ENCODE measurements at places on chromosomes 12 and 14.

DNA sequence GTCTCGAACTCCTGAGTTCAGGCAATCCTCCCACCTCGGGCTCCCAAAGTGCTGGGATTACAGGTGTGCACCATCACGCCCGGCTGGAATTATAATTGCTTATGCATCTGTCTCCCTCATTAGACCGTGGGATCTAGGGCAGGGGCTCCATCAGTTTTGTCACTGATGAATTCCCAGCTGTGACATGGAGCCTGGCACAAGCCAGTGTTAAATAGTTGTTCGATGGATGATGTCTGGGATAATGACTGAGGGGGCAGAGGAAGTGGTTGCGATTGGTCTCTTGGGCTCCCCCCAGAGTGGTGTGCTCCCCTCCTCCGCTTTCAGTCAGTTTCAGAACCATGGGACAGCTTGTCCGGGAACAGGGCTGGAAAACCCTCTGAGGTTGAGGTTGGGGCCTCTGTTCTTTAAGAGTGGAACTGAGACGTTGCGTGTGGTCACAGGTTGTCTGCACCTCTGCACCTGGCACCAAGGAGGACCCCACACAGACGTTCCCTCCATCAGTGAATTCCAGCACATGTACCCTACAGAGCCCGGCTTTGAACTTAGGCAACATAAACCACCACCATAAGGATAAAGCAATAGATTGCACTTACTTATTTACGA lies 30.8 kb upstream of the BATF start:
- DNase-seq: no peak

- DNase-seq: no peak
Measured at GRCh38 chr12:42124764-42125387, 19.8 kb downstream of the GXYLT1 start.

DNA sequence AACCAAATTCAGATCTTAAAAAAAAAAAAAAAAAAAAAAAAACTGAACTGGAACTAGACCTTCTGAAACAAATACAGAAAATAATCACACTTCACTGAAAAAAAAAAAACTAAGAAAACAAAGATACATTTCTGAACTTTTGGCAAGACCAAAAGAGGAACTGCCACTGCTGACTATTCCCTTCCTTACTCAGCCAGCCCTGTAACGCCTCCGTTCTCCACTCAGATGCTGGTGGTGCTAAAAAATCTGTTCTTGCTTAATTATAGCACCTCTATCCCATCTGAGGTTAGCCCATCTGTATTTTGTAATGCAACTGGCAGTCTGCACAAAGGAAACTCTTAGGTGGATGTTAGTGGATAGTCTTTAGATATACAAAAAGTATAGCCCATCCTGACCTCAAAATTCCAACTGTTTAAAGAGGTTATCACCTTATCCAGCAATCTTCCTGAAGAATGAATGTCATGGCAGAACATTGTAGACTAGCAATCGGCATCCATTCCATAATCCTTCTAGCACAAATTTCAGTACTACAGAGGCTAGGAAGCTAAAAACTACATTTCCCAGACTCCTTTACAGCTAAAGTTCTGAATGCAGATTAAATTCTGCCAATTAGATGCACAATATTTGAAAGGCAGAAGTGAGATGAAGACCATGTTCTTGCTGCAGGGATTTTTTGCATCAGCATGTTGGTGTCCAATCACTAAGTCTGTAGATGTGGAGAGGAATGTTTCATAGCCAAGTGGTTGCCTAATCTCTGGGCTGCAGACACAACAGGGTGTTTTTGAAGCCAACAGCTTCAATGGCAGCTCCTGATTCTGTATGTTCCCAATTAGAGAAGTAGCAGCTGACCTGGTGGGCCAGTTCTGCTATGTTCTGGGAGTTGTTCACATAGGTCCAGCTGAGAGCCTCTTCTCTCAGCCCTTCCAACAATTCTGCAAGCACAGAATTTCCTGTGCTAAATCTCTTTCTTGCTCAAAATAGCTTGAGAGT lies 5.7 kb downstream of the MAP3K9 start:
- DNase-seq: no peak

DNA sequence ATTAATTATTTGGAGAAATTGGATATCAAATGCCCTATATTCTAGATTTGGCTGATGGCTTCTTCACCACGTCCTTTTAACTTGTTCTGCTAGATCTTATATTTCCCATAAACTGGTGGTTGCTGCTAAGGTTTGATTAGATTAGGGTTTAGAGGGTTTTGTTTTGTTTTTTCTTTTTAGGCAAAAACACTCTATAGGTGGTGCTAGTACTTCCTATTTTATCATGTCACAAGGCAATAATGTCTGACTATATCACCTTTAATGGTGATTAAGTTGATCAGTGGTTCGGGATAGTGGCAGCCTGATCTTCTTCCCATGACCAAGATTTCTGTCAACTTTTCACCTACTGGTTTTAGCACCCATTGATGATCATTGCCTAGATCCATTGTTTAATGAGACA lies 455.1 kb downstream of the RAD51B start:
- DNase-seq: no peak

- no peak for DNase-seq
Measured at GRCh38 chr14:106417224-106418049, 891.1 kb downstream of the TMEM121 start.

DNA sequence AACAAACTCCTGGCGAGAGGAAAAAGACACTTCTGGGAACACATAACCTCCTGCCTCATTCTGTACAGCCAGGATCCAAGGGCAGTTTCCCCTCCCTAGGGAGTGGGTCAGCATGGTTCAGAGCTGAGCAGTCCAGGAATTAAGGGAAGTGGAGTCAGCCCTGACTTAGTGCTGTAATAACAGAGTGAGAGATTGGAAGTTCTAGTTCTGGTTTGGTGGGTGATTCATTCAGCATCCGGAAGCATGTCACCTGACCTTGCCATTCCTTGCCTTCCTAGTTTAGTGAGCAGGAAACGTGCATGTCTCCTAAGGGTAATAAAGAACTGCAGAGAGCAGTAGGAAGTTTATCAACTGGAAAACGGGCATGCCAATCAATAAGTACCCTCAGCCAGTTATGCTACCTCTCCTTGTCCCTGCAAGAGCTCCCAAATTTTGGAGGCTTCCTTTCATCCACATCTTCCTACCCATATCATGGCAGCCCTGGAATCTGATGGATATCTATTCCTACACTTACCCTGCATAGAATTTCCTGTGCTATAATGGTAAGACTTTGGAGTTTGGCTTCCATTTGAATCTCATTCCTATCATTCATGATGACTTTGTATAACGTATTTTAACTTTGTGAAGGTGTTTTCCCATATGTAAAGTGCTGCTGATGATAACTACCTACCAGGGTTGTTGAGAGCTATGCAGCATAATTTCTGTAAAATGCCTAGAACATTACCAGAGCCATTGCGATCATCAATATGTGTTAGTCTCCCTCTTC lies 28.5 kb upstream of the MAGOHB start:
- DNase-seq: no peak

- no peak for DNase-seq
Measured at GRCh38 chr12:67410246-67410645, 141.1 kb downstream of the CAND1 start.

GRCh38 chr12:57517187-57517586 lies 3.1 kb downstream of the DDIT3 start:
- DNase-seq: no peak

DNA sequence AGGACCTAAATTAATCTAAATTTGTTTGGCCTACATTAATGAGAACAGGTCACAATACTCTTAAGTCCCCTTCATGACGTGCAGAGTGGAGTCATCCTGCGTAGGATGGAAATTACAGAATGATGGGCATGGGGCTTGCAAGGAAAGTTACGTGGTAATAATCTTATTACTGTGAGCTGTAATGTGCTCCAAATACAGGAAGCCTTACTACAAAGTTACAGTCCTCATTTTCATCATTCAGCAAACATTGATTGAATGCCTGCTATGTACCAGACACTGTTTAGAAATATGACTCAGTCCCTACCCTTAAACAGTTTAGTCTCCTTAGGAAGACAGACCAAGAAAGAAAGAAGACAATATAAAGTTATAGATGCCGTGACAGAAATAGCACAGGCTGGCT lies 9.4 kb downstream of the HIGD1C start:
- DNase-seq: no peak

GRCh38 chr12:106205208-106206069 lies 42.4 kb downstream of the CKAP4 start:
- no peak for DNase-seq

GRCh38 chr12:9856894-9857293 lies 12.3 kb downstream of the CLEC2B start:
- no peak for DNase-seq

GRCh38 chr14:51609955-51610283 lies 41.8 kb upstream of the FRMD6 start:
- no peak for DNase-seq

GRCh38 chr14:53613404-53614253 lies 343.0 kb downstream of the BMP4 start:
- DNase-seq: no peak

GRCh38 chr12:108686780-108687179 lies 44.5 kb downstream of the CORO1C start:
- DNase-seq: no peak

DNA sequence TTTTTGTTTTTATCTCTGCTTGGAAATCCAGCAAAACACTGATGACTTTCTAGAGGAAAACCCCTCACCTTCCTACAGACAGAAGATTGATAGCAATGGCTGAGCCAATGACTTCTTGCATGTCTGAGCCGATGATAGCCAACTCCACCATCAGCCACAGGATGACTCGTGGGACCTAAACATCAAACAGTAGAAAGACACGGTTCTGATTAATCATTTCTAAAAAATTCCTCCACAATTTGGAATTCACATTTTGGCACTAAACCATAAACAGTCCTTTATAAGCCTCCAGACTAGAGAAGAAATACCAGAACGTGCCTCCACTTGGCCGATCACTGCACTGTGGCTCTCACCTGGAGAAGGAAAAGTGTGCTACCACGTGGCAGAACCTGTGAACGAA lies 25.9 kb downstream of the SLC11A2 start:
- DNase-seq: no peak

All from spinal cord (tissue), 10 donors.